ENCODE measurements at places on chromosomes 13 and 19.
A peak's percentile ranks its signal among the peaks of the same experiment; 100 is the strongest.

DNA sequence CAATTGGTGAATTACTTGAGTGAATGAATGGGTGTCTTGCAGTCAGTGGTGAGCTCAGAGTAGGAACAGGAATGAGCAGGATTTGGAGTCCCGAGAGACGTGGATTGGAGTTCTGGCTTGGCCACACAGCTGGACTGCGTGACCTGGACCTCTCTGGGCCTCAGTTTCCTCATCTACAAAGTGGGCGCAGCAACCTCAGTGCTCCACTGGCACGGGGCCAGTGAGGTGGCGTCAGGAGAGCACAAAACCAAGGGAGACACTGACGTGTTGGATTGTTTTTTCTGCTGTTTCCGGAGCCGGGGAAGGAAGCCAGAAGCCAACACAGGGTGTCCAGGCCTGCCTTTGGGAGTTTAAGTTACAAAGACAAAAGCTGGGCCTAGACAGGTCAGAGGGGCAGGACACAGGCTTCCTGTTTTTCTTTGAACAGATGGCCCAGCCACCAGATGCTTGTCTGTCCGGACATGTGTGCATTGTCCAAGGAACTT lies 6.5 kb upstream of the DOCK6 start:
- peak; percentile 76 for DNase-seq

DNA sequence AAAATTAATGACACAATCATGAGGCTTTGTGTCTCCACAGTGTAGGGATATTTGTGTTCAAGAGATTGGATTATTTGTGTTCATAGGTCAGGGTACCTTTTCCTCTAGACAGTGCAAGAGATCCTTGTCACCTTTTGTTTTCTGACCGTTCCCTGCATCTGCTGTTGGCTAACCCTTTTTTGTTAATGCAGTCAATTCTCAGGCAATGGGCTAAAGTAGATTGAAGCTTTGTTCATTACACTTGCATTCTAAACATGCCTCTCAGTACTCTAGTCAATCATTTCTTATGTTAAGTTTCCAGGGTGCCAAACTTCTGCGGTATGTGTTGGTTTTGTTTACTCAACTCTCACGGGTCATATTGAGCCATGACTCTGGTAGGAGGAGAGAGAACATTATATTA lies 1.8 kb upstream of the MED4 start:
- DNase-seq, result no peak

DNA sequence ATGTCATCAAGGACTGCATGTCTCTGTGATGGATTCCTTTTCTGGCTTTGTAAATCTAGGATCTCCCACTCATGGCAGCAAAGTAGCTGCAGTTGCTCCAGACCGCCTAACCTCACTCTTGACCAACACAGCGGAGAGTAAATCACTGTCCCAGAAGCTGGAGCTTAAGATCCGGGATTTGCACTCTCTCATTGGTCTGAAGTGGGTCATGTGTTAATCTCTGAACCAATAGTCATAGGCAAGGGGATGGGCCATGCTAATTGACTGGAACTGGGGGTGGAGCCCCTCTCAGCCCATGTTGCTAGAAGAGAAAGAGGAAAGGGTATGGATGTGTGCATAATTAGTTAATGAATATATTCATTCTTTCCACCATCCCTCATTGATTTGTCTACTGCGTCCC lies 34.0 kb downstream of the VAV1 start:
- DNase-seq, result no peak

GRCh38 chr19:12800923-12801465 lies 606 bp downstream of the PRDX2 start:
- DNase-seq, result peak; percentile 30

DNA sequence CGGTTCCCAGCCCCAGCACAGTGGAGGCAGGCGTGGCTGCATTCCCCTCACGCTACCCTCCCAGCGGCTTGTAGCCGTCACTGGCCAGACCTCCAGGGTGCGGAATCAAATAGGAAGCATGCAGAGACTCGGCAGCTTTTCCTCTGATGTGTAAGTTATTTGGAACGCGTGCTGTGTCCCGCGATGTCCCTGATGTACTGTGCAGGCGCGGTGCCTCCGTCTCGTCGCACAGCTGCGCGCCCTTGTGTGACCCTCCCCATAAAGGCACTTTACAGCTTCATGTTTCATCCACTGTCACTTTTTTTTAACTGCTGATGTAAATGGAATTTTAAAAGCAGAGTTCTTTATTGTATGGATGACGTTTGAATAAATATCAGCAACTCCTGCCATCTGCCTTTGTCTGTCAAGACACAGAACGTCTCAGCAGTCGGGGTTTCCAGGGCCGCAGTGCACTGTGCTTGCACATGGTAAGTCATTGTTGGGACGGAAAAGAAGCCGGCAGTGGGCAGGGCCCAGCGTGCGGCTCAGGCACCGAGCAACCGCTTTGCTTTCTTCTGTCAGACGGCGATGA lies 7.3 kb upstream of the F7 start:
- peak; percentile 84 for DNase-seq

DNA sequence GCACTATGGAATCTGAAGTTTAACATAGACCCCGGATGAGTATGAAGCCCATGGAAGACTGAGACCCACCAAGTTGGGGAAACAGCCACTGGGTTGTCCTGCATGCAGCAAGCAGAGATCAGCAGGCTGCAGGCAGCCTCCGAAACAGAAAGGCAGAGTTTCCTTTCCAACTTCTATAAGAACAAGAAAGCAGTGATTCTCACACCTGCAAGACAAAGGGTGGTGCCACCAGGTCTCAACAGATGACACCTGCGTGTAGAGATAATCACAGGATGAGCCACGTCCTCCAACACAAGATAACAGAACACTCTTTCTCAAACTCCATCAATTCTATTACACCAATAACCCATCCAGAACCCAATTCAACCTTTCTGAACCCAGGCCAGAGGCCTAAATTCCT lies 457.9 kb downstream of the FOXO1 start:
- no peak for DNase-seq

DNA sequence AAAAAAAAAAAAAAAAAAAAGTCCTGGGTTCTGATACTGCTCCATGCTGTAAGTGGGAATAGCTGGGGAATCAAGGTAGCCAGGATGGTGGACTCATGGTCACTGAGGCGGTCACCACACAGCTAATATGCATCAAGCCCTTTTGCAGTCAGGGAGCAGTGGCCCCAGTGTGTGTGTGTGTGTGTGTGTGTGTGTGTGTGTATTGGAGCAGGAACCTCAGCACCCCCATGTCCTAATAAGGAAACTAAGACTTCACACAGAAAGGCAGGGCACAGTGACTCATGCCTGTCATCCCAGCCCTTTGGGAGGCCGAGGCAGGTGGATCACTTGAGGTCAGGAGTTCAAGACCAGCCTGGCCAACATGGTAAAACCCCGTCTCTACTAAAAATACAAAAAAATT lies 12.0 kb downstream of the B3GNT3 start:
- DNase-seq, result no peak

GRCh38 chr19:19113040-19113626 lies 25.1 kb downstream of the TMEM161A start:
- peak; percentile 54 for DNase-seq

- no peak for DNase-seq
These were observed 324.5 kb downstream of the DIAPH3 start for GRCh38 chr13:59839186-59839585.

DNA sequence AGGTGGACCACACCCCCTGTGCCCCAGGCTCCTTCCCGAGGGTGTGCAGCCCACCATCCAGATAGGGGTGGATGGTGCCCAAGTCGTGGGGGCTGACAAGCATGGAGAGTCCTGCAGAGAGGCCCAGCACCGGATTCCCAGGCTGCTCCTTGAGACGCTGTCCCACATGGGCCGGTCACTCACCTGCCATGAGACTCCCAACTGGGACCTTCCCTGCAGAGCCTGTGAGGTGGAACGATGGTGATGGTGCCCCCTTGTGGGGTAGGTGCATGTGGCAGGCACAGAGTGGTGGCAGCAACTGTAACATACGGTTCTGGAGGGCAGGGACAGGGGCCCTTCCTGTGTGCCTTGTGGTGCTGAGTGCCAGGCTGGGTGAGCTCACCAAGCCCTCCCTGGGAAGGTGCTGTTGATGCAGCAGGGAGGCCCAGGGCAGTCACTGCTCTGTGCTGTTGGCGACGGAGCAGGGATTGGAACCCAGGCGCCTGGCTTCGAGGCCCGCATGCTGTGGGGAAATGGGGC lies 33.1 kb downstream of the PPP1R37 start:
- peak; percentile 64 for DNase-seq

- DNase-seq, result peak; percentile 6
These were observed 23.4 kb upstream of the EID2 start for GRCh38 chr19:39563408-39563807.

DNA sequence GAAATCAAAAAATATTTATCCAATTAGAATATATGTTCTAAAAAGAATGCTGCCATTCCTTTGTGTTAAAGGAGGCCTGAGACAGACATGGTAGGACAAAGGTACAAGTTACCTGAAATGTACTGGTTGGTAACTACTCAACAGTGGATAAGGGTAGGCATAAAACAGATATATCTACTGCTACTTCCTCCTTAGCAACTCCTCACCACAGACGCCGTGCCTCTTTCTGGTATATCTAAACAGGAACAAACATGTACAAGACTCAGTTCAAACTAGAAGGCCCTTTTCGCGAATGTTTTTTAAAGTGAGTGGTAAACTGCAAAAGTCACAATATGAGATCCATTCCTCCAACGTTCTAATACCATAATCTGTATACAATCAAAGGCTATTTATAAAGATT lies 86.9 kb downstream of the TBC1D4 start:
- no peak for DNase-seq

- peak; percentile 51 for DNase-seq
These were observed 51.0 kb downstream of the LYL1 start for GRCh38 chr19:13051557-13052165.

DNA sequence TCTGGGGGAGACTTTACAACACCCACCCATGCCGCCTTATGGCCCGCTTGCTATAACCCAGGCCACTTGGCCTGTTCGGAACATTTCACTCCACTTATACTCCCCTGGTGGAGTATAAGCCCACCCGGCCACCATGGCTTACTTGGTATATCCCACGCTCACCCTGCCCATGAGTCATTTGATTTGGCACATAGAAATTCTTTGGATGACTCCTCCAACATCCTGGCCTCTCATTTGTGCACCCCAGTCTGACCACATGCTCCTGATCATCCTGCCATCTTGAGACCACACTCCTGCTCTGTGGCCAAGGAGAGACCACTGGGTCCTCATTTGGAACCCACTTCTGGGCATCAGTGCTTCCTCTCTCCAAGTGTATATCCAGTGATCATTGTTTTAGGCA lies 5.2 kb downstream of the SPACA6 start:
- DNase-seq, result peak; percentile 42

DNA sequence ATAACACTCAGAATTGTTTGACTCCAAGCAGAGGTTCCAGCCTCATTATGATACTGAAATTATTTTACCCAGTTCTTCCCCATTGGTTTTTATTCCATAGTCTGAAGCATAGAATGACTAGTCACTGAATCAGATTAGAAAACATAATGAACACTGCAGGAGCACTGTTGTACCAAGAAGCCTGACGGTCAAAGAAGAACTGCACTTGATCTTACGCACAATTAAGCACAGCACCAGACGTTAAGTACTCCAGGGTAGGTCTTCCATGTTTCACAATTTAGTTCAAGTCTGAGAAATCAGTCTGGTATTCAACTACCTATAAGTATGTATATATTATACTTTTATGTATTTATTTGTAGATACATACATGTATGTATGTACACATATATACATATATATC lies 973.5 kb upstream of the SPRY2 start:
- DNase-seq, result no peak

DNA sequence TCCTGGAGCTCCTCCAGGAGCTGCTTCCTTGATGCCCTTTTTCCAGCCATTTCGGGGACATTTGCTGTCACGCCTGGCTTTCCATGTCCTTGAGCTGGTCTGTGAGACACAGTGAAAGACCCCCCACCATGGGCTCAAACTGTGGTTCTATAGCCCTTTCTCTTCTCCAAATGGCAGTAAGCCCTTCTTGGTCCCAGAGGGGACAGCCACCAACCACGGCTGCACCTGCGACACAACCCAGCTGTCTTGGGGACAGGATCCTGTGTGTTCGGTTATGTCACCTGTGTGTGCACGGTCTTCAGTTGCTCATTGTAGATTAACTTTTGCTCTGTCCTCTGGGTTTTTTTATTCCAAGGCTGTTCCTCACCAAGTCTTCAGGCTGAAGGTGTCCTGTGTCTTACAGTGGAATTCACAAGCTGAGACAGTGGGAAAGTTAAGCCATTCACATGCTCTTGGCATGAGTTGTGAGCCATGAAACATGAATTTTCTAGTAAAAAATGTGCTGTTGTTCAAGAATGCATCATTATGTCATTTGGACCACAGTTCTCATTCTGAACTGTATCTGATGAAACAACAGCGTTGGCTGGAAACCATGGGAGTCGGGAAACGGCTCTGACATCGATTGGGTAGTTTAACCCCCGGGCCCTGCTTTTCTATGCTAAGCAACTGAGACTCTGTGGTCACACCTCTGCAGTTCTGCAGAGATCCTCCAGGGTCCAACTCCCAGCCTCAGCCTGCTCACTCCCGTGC lies 129.5 kb upstream of the MCF2L start:
- peak; percentile 58 for DNase-seq

DNA sequence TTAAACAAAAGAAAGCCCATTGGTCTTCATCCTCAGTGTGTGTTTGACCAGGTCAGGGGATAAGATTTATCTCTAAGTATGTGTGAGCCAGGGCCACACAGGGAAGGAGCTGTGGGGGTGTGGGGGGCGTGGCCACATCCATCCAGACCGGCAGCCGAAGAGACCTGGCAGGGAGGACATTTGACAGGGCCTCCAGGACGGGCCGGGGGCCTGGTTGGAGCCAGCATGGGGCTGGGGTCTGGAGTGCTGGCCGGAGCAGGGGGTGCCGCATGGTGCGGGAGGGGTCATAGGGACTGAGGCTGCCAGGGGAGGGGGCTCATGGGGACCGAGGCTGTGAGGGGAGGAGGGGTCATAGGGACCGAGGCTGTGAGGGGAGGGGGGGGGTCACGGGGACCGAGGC lies 20.4 kb upstream of the GNA15 start:
- DNase-seq, result no peak

GRCh38 chr19:2123682-2124387 lies 27.1 kb downstream of the IZUMO4 start:
- DNase-seq, result peak; percentile 32

DNA sequence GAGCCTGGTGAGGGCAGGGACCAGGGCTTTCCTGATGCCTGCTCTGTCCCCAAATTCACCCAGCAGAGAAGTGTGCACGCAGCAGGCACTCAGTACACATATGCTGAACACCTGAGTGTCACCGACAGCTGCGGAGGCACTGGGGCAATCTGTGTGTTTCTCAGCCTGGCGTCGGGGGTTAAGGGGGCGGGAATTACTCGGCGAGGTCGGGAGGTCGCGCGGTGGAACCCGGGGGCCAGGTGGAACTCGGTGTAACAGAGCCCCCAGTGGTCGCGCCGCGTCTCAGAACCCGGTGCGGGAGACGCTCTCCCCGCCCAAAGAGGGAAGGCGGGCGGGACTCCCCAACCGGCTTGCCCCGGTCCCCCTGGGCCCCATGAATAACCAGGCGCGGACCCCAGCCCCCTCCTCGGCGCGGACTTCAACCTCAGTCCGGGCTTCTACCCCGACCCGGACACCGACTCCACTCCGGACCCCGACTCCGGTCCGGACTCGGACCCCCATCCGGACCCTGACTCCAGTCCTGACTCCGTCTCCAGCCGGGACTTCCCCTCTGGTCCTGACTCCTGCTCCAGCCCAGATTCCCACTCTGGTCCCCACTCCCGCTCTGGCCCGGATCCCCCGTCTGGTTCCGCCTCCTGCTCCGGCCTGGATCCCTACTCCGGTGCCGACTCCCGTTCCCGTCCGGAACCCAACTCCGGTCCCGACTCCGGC lies at the start of gene SELENOV:
Gene SELENOV, plus strand, starts transcription at position 300 of the 711 bp plus-strand sequence. Its CDS starts 74 bp downstream, at position 374.
- no peak for DNase-seq
